ENCODE measurements at places on chromosomes 3 and 15.

GRCh38 chr15:83732196-83732595 is 78.3 kb downstream of the ADAMTSL3 start:
- DNase-seq: no peak

- peak; percentile 33 for DNase-seq
Observed at GRCh38 chr15:50685976-50686468, 575 bp downstream of the TRPM7 start.

DNA sequence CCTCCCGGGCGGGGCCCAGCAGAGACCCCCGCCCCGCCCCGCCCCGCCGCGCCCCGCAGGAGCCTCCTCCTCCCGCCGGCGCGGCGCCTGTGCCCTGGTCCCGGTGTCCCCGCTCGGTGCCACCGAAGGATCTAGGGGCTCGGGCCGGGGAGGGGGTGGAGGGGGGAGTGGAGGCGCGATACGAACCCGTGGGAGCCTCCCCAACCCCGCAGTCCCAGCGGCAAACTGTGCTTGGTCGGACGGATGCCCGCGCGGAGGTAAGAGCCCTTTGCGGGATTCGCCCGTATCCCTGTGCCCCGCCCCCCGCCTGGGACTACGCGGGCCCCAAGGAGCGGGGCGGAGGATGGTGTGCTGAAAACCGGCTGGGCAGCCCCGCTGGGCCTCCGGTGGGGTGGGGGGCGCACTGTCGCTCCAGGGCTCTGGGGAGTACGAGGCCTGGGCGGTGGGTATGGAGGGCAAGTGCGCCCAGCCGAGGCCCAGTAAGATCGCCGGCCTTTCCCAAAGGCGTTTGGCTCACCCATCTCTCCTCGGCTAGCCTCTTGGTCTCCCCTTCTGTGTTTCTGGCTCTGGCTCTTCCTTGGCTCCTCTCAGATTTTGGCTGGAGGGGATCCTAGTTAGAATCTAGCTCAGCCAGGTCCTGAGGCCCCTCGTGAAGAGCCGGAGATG is 65.6 kb upstream of the POLG start:
- no peak for DNase-seq

DNA sequence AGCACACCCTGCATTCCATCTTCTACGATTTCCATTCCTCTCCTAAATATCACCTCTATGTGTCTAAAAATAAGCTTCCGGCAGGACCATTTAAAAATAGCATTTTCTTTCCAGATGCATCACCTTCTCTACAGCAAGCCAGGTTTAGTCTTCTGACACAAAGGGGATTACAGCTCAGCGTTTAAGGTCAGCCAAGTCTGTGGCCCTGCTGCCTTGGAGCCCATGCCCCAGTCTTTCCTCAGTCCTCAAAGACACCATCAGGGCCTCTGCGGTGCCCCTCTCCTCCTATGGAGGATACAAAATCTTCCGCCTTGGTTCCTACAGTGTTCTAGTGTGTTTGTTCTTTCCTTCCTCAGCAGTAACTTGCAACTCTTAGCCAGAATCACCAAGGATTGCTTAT is 3.8 kb downstream of the SELENOS start:
- no peak for DNase-seq

GRCh38 chr3:88113311-88114162 is 36.2 kb upstream of the C3orf38 start:
- peak; percentile 44 for DNase-seq

- DNase-seq: no peak
Observed at GRCh38 chr3:156751461-156752025, 74.6 kb upstream of the LEKR1 start.

DNA sequence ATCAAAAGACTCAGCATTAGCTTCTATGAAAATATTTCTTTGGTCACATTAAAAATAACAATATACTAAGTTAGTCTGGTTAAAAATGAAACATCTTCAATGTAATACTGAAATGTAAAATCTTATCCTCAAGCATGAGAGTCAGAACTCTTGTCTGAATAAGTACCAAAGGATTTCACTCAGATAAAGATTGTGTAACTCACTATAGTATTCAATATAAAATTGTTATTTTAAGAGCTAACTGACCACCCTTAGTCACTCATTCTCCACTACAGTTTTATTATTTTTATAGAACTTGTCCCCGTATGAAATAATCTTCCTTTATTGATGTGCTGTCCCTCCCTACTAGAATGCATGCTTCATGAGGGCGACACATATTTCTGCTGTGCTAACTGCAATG is 426.3 kb downstream of the MECOM start:
- DNase-seq: no peak

- no peak for DNase-seq
Observed at GRCh38 chr3:13479332-13479581, 849 bp upstream of the HDAC11 start.

DNA sequence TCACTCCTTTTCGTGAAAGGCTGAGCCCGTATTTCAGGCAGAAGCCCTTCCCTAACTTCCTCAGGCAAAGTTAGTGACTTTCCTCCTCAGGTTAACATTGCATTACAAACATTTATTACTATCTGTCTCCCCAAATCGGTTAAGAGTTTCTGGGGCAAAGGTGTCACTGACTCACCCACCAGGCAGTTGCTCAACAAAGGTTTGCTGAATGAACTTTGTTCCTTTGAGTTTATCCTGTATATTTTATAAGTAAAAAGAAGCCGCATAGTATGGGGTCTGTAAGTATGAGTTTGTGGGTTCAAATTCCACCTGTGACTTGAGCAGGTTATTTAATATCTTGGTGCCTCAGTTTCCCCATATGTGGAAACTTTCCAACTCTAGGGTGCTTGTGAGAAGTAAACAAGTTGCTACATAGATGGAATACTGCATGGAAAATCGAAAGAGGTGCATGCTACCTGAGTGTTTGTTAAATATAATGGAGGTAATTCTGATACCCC is 177.7 kb downstream of the THRB start:
- no peak for DNase-seq

DNA sequence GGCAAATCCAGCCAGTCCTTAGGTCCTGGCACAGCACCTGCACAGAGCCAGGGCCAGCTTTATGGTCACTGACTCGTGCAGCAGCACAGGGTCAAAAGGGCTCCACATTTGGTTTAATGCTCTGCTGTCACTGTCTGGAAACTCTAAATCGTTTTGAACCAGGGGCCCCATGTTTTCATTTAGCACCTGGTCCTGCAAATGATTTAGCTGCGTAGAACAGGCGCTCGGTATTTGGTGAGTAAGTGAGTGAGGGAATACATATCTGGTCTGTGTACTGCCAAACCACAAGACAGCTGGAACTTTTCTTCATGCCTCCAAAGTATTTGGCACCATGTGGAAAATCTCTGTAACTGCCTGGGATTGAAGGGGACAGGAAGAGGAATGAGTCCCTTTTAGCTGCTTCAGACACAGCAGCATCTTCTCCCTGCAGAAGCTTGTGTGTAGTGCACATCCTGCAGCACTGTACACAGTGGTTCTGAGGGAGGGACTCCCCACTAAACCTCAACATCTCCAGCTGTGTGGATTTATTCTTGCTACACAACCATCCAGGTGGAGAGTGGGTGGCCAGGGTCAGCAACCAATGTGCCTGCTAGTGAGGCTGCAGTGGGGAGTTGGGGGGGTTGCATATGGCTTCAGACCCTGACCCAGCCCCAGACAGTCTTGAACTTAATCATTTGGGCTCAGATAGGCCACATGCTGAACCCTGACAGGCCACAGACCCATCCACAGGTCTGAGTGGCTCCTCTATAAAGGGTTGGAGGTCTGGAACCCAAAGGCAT is 1.1 kb downstream of the SH2D7 start:
- DNase-seq: no peak

DNA sequence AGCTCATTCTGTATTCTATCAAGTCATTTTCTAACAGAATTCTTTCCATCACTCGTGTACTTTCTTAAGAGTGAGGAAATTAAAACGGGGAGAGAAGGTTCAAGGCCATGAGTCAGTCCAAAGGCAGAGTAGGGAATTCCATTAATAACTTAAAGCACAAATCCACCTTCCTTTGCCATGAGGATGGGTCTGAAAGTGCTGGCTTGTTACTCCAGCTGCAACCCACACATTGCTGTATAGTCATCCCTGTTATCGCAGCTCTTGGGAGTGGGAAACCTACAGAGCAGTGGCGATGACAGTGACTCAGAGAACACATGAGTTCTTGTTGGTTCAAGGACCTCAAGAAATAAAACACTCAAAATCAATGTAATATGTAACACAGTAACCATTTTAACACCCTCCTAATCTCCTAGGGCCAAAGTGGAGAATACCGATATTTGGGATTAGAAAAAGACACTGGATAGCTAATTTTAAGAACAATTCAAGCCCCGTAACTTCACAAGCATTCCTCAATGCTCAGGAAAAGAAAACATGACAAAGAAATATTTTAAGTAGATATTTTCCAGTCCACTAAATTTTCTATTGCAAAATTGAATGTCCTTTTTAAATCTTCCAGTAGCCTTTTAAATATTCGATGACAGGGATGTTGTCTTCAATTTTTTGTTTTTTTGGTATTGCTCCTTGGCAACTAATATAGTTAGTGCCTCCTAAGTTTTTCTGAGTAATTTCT is 179.9 kb upstream of the THBS1 start:
- no peak for DNase-seq

GRCh38 chr3:100399341-100400071 is 1.4 kb downstream of the TOMM70 start:
- DNase-seq: no peak

DNA sequence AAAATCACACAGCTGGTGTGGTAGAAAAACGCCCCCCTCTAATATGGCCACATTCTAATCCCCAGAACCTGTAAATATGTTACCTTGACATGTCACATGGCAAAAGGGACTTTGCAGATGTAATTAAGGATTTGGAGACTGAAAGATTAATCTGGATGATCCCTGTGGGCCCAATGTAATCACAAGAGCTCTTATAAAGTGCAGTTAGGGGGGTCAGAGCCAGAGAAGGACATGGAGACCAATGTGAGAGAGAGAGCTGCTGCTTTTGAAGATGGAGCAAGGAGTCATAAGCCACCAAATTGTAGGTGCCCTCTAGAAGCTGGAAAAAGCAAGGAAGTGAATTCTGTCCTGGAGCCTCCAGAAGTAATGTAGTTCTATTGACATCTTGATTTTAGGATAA is 152.6 kb downstream of the PEX5L start:
- DNase-seq: no peak

DNA sequence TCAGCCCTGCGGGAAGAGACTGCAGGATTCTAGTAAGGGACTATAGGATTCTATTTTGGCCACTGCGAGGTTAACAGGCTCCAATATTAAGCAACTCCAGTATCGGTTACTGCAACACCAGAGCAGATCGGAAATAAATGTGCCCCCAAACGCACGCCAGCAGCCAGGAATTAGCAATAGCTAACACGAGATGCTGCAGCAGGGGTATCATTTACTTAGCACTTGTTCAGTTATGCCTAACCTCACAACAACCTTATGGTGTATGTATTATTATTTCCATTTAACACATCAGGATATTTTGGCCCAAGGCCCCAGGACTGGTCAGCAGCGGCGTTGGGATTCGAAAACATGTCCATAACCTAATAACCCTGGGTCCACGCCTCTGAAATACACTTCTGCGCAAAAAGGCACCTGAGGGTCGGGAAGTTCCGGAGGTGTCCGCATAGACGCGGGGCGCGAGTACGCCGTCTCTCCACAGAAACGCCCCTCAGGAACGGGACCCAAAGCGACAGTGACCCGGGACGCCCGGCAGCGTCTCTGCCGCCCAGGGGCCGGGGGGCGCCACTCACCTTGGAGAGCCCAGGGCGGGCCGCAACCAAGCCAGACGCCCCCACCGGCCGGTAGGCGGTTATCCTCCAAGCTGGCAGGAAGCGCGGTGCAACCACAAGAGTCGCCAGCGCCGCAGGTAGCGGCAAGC is 681 bp downstream of the PIK3CB start:
- no peak for DNase-seq

DNA sequence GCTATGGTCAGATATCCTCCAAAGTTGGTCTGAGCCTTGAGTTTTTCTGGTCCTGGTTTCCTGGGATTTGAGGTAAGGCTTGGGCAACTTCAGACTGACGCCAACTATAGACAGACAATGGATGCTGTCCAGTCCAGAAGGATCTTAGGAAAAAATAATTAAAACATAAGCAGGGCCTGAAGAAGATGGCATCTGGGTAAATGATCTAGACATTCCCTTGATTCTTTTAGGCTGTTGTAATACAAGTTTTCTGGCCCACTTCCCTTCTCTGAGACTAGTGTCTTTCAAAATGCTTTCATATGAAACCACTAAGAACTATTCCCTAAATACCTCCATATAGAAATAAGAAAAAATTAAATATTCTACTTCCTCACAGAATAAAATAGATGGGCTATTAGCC is 47.7 kb upstream of the PLXND1 start:
- no peak for DNase-seq

GRCh38 chr3:114332342-114333179 is 38.7 kb downstream of the TIGIT start:
- no peak for DNase-seq

DNA sequence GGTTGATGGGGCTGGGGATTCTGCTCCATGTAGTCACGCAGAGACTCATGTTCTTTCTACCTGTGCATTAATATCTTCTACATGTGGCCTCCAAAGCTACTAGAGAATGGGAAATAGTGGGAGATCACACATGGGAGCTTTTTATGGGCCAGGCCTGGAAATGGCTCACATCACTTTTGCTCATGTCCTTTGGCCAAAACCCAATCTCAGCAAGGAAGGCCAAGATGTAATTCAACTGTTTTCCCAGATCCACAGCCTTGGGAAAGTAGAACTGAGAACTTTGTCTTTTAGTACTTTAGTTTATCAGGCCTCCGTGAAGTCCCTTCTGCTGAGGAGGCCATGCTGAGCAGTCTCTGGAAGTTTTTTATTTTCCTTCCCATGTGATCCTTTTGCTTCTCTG is 73.2 kb upstream of the SLC4A7 start:
- DNase-seq: no peak

DNA sequence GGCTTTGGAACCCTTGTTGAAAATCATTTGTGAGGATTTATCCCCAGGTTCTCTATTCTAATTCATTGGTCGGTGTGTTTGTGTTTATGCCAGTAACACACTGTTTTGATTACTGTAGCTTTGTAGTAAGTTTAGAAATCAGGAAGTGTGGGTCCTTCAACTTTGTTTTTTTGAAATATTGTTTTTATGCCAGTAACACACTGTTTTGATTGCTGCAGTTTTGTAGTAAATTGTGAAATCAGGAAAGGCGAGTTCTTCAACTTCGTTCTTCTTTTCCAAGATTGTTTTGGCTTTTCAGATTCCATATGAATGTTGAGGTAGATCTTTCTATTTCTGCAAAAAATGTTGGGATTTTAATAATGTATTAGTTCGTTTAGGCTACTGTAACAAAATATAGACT is 314.6 kb downstream of the RPLP1 start:
- DNase-seq: no peak

DNA sequence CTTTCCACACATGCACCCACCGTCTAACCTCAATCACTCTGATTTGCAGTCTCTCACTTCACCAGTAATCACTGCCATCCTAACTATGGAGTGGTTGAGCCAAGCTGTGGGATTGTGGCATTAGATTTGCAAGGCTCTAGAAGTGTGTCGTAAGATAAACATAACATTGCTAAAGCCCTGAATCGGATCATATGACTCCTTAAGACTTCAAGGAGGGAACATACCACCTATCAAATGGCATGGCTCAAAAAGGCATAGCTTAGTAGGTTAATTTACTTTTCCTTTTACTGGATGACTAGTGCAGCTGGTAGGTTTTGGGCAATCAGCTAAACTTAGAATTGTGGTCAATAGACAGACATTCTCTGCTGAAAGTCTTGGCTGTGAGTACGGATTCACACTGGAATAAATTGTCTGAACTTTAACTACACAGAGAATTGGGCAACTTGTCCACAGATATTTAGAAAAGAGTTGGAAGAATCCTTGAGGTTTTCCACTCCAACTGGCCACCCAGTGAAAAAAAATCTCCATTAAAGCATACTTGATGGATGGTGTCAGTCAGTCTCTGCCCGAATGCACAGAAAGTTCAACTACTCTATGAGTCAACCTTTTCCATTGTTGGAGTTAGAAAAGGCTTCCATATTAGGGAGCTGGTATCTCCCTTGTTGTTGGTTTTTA is 476.7 kb upstream of the CBLB start:
- no peak for DNase-seq
